ENCODE measurements at places on chromosomes 5 and 9.

- no peaks in the 10 kb centered on the region for H3K36me3 ChIP-seq
- no peak overlapping the region for H3K4me3 ChIP-seq
- no peaks in the 10 kb centered on the region for H3K27me3 ChIP-seq
Measured at GRCh38 chr5:15363601-15364000, 136.4 kb upstream of the FBXL7 start.

DNA sequence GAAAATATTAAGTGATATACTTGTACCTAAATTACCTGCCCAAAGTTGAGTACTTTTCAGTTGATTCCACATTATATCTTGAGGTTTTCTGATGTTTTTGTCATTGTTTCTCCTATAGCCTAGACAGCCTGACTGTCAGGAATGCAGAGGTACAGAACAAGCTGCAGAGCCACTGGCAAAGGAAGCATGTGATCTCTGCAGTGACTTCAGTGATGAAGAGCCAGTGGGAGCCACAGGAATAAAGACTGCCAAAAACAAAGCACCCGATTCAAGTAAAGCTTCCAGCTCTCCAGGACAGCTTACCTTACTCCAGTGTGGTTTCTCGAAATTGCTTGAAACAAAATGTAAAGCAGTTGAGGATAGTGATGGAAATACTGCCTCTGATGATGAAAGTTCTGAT is 96.3 kb downstream of the ERCC6L2 start:
- no peaks in the 10 kb centered on the region for H3K27me3 ChIP-seq
- no peaks in the 10 kb centered on the region for H3K4me1 ChIP-seq
- DNase-seq = no peak
- H3K36me3 ChIP-seq = no peaks in the 10 kb centered on the region

DNA sequence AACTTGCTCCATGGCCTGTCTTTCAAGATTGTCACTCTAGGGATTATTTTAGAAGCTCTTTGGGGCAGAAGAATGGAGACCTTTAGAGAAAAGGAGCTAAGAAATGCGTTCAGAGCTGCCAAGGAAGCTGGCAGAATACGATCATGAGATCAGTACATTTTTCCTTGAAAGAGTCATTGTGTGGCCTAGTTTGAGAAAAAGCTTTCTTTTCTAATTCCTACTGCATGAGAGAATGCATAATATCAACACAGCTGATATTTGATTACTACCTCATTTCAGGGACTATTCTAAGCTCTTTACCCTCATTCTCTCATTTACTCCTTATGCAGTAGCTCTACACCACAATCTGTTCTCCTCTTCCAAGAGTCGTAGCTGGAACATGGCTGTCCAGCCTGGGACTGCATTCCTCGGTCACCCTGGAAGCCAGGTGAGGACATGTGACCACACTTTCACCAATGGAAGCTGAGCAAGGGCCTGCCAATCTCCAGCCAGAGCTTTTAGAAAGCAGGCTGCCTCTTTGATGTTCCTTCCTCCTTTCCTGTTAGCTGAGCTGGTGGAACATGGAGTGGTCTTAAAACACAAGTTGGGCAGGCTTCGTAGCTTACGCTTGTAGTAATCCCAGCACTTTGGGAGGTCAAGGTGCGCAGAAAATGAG is 99.3 kb upstream of the LHFPL2 start:
- H3K27me3 ChIP-seq = no peaks in the 10 kb centered on the region
- no peak for DNase-seq
- no peaks in the 10 kb centered on the region for H3K36me3 ChIP-seq

DNA sequence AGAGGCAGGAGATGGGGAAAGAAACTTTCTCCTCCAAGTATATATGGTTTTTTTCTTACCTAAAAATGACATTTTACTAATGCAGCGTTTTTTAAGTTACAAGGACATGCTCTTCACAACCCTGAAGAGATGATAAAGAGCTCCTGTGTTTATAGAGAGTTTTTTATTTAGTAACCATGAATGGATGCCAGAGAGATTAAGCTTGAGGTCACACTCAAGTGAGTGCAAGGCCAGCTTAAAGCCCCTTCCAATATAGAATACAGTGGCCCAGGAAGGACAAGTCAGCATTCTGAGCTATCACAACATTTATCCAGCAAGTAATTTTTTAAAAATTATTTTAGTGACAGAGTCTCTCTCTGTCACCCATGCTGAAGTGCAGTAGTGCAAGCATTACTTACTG is 6.7 kb upstream of the HAVCR2 start:
- no peak for DNase-seq
- H3K4me1 ChIP-seq = no peaks in the 10 kb centered on the region
- H3K4me3 ChIP-seq = no peak overlapping the region
- H3K36me3 ChIP-seq = no peaks in the 10 kb centered on the region
- no peaks in the 10 kb centered on the region for H3K27me3 ChIP-seq

All from small intestine (tissue), 16 donors.